ENCODE measurements at places on chromosomes 11 and 22. TPM values are rescaled to one million over a fixed set of nuclear protein-coding genes. Genes with fewer than 3 reads are reported as not detected.

Gene RIC3
- 0.33 TPM for polyA plus RNA-seq

Gene SMARCB1
- polyA plus RNA-seq = 54.2 TPM

Gene LRRN4CL
- 17.5 TPM for polyA plus RNA-seq

Gene MS4A15
- polyA plus RNA-seq = not detected

Gene OR10D3
- polyA plus RNA-seq = not detected

Gene MMP12
- polyA plus RNA-seq = not detected

Gene OR8G5
- polyA plus RNA-seq = 0.20 TPM

Gene LRP4
- polyA plus RNA-seq = 32.7 TPM

Gene VPS11
- polyA plus RNA-seq = 41.6 TPM

Gene APOBEC3C
- 4.0 TPM for polyA plus RNA-seq

Gene ACRV1
- 0.45 TPM for polyA plus RNA-seq

Gene SLC22A9
- polyA plus RNA-seq = not detected

Gene NEU3
- 19.9 TPM for polyA plus RNA-seq

Gene CLTCL1
- polyA plus RNA-seq = 34.6 TPM

Gene ENTHD1
- not detected for polyA plus RNA-seq

Gene HOATZ
- 0.05 TPM for polyA plus RNA-seq

Gene SGSM1
- polyA plus RNA-seq = 0.77 TPM

Gene LMNTD2
- polyA plus RNA-seq = 0.51 TPM

Gene MAP6
- polyA plus RNA-seq = 8.0 TPM

Gene MS4A7
- 17.1 TPM for polyA plus RNA-seq

Gene TPBGL
- polyA plus RNA-seq = 0.20 TPM

Gene GP1BB
- polyA plus RNA-seq = 11.9 TPM

Gene SELENOH
- 83.0 TPM for polyA plus RNA-seq

Gene APOA5
- polyA plus RNA-seq = not detected

Gene OR52A1
- polyA plus RNA-seq = not detected

Gene CKAP5
- polyA plus RNA-seq = 61.1 TPM

Gene C22orf15
- polyA plus RNA-seq = 0.23 TPM

Gene SMCO4
- 14.4 TPM for polyA plus RNA-seq

Gene CRYBB2
- not detected for polyA plus RNA-seq

Gene ZW10
- not detected for polyA plus RNA-seq

Gene CLNS1A
- 132 TPM for polyA plus RNA-seq

Gene SLC5A12
- 0.26 TPM for polyA plus RNA-seq

Gene FAM83F
- polyA plus RNA-seq = 0.63 TPM

Gene MYO7A
- polyA plus RNA-seq = 3.4 TPM

Gene SPECC1L
- 26.3 TPM for polyA plus RNA-seq

Gene SCUBE2
- polyA plus RNA-seq = not detected

Gene CD6
- polyA plus RNA-seq = 0.65 TPM

Gene TIMP3
- 106 TPM for polyA plus RNA-seq

Gene APOBEC3A
- polyA plus RNA-seq = 0.27 TPM

Gene FADS3
- 44.4 TPM for polyA plus RNA-seq

Gene LARGE2
- polyA plus RNA-seq = 0.55 TPM

Gene AGBL2
- 0.54 TPM for polyA plus RNA-seq

Gene CCDC157
- 0.97 TPM for polyA plus RNA-seq

Gene DRG1
- polyA plus RNA-seq = 75.8 TPM

Gene RELT
- polyA plus RNA-seq = 2.9 TPM

Gene KDELR3
- 42.3 TPM for polyA plus RNA-seq

Gene CCDC188
- 0.95 TPM for polyA plus RNA-seq

Measured in muscle of arm (tissue), 14 donors.